Activated naive CD8-positive, alpha-beta T cell treated with anti-CD3 and anti-CD28 coated beads, Interleukin-2, amount 50 U/mL, for 16 hours (primary cell): ENCODE measurements at places on chromosomes 16 and 17.

DNA sequence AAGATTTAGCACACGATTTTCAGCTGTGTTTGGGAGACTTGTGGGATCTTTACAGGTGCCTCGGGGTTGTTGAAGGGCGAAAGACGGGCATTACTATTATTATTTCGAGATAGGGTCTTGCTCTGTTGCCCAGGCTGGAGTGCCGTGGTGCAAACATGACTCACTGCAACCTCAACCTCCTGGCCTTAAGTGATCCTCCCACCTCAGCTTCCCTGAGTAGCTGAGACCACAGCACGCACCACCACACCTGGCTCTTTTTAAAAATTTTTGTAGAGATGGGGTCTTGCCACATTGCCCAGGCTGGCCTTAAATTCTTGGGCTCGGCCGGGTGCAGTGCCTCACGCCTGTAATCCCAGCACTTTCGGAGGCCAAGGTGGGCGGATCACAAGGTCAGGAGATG lies 29.7 kb upstream of the PHB1 start:
- DNase-seq: no peak

GRCh38 chr17:17505151-17505550 lies 9.0 kb upstream of the RASD1 start:
- DNase-seq: no peak

- DNase-seq: no peak
These were observed 56.2 kb downstream of the TK2 start for GRCh38 chr16:66493490-66494401.

DNA sequence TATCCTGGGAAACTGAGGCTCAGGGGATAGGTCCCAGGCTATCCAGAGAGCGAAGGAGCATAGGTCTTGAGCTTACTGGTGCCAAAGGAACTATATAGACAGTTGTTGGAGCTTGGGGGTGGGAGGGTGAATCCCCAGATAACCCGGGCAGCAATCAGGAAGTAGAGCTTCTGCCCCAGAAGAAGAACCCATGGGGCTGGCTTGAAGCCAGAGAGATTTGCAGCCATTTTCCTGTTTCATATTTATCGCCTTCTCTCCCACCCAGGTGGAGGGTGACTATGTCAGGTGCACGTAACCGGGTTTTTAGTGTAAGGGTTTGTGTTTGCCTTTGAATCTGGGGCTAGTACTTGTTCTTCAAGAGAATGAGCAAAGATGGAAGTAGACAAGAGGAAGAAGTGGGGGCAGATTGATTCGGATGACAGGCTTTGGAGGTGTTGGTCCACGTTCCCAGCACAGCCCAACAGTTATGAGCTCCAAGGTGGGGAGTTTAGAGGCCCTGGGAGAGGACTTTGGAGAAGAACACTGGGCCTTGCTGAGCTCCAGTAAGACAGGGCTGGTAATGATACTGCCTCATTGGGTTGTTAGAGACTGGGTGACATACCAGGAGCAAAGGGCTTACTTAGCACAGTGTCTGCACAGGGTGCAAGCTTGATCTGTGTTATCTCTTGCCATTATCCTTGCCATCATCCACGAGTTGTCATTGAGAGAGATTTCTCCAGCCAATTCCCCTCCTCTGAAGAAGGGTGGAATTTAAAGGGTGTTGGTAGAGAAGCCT lies 145.6 kb downstream of the CCDC182 start:
- no peak for DNase-seq

DNA sequence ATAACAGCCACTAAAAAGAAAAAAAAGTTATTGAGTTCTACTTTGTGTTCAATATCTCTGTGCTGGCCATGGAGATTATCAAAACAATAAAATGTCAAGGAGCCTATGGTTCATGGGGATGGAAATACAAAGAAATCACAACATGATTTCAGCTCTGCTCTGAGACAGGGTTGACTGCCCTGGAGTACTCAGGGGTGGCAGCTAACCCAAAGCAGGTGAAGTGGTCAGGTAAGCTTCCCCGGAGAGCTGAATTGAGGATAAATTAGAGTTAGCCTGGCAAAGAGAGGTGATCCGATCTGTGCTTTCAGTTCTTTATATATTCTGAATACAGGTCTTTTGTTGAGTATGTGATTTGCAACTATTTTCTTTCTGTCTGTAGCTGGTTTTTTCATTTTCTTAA lies 119.3 kb upstream of the TMEM97 start:
- no peak for DNase-seq

DNA sequence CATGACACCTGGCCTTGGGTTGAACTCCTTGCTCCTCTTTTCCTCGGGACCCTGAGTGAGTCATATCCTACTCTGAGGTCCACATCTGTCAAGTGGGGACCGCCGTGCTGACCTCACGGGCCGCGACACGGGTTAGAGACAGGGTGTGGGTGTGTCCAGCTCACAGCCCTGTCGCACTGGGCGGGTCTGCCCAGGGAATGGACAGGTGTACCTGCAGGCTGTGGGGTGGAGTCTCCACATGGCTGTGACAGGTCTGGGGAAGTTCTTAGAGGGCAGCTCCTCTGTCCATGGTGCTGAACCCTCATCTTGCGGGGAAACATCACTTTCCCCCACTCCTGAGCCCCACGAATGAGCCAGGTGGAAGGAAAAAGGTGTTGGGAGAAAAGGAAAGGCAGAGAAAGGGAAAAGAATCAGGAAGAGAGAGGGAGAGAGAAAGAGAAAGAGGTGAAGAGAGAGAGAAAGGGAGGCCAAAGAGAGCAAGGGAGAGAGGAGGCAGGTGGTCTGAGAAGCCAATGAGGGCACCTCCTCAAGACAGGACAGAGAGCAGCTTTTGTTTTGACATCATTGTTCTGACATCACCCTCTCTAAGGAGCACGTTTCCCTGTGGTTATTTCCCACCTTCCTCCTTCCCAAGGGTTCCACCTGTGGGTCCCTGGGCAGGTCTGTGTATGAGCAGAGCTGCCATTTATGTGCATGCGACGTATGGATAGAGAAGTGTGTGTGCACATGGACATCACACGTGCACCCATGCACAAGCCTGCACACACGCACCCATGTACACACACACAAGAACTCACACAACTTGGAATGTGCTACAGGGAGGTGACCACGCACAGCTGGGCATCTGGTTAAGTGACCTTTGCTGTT lies 32.6 kb upstream of the CBFA2T3 start:
- no peak for DNase-seq

DNA sequence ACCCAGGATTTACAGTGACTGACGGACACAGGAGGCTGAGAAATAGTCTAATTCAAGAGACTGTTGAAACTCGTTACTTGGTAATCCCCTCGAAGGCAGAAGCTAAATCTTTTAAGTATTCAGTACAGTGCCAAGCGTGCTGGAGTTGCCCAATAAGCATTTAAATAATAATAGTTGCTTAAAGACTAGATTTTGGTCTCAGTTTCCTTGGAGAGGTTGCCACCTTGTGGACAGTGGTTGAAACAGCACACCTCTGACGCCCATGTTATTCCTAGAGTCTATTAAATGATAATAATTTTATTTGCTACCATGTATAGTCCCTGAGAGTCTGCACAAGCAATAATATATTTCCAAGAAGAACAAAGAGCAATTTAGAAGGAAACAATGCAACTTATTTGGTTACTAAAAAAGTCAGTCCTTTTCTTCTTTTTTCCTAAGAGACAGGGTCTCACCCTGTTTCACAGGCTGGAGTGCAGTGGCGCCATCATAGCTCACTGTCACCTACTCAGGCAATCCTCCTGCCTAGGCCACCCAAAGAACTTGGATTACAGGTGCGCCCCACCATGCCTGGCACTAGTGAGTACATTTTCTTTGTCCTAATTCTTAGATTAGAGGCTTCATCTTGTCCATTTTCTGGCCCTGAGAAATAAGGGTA lies 138.0 kb upstream of the NUDT7 start:
- DNase-seq: no peak

- no peak for DNase-seq
These were observed 216.1 kb downstream of the ABCC12 start for GRCh38 chr16:47939680-47940079.

- DNase-seq: no peak
These were observed 279.0 kb upstream of the ZFHX3 start for GRCh38 chr16:73326770-73327470.
